ENCODE measurements at places on chromosomes 5 and 9.

DNA sequence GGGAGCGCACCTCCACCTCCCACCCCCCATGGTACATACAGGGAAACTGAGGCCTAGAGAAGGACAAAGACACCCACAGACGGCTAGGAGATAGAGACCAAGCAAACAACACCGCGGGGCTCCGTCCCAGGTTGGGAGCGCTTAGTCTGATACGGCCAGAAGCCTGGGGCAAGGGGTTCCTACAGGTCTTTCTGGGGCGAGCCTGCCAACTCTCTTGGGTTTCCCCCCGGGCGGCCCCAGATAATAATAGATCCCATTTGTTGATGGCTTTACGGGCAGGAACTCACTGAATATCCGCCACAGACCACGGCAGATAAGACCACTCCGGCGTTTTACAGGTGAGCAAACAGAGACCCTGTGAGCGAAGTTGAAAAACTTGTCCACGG lies 5.0 kb upstream of the EBF1 start:
- DNase-seq = no peak

GRCh38 chr5:40911266-40911665 lies 2.0 kb downstream of the C7 start:
- no peak for DNase-seq

- no peak for DNase-seq
These were observed 109.2 kb downstream of the ARHGEF28 start for GRCh38 chr5:73735032-73735734.

GRCh38 chr5:151895660-151896030 lies 29.0 kb downstream of the GLRA1 start:
- DNase-seq = no peak

DNA sequence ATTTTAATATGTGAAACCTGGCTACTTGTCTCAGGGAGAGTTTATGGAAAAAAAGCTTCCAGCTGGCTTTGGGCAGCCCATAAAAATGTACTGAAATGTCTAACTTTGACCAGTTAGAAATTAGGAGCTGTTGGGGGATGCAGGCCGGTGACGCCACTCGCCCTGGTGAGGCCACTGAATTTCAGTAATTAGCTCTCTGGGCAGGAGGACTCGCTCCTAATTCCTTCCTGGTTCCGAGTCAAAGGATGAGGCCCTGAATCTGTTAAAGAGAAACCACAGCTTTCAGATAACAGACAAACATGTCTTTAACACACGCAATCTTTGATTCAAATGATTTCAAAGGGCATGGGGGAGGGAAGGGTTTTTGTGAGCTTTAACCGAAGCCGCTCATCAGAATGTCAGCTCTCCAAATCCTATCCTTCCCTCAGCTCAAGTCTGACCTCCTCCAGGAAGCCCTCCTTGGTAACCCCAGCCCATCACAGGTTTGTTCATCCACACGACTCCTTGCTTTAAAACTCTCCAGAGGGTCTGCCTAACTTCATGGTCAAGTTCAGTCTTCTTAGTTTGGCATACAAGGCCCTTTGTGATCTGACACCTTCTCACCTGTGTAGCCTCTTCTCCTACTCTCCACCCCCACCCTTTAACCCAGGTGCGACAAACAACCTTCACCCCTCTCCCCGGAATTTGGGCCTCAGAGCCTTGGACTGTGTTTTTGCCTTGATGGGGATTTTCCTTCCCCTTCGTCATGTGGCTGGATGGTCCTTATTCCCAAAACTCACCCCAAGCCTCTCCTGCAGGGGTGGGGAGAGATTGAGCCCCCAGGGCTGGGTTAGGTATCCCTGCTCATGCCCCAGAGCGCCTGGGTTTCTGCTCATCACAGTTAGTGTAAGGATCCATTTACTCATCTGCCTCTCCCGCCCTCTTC lies 13.6 kb upstream of the PHF19 start:
- no peak for DNase-seq

- no peak for DNase-seq
These were observed 29.2 kb upstream of the C9orf57 start for GRCh38 chr9:72089451-72090130.

GRCh38 chr5:125412561-125413495 lies 666.4 kb upstream of the ZNF608 start:
- DNase-seq = no peak

DNA sequence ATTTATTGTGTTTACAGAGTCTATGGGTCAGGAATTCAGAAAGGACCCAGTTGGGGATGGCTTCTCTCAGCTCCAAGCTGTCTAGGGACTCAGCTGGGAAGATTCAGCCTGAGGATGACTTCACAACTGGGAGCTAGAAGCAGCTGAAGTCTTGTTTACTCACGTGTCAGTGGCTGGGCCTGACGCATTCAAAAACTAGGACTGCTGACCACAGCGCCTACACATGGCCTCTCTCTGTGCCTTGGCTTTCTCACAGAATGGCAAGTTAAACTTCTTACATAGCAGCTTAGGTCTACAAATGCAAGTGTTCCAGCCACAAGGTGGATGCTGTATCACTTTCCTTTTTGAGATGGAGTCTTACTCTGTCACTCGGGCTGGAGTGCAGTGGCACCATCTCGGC lies 16.3 kb upstream of the PPP2CA start:
- no peak for DNase-seq

DNA sequence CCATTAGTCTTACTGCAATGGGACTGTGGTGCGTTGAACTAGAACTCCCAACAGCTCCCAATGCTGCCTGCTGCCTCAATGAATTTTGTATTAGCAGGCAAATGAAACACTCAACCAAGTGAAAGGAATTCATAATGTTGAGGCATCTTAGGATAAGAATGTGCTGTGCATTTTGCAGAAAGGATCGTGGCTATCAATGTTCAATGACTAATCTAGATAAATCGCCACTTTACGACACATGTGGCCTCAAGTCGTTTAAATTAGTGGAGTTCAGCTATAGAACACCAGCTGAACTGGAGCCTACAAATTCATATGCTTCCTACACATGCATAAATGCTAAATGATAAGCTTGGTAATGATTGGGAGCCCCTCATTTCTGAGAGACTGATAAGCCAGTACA lies 318.4 kb downstream of the PSAT1 start:
- DNase-seq = no peak

DNA sequence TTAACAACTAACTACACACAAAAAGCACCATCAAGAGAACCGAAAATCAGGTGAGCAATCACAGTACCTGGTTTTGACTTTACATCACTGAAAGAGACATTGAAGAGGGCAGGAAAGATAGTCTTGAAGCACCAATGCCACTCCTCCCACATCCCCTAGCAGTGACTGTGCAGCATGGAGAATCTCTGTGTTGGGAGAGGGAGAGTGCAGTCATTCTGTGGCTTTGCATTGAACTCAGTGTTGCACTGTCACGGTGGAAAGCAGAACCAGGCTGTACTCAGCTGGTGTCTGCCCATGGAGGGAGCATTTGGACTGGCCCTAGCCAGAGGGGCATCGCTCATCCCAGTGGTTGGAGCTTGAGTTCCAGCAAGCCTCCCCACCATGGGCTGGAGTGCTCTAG lies 40.4 kb downstream of the C5 start:
- DNase-seq = no peak

DNA sequence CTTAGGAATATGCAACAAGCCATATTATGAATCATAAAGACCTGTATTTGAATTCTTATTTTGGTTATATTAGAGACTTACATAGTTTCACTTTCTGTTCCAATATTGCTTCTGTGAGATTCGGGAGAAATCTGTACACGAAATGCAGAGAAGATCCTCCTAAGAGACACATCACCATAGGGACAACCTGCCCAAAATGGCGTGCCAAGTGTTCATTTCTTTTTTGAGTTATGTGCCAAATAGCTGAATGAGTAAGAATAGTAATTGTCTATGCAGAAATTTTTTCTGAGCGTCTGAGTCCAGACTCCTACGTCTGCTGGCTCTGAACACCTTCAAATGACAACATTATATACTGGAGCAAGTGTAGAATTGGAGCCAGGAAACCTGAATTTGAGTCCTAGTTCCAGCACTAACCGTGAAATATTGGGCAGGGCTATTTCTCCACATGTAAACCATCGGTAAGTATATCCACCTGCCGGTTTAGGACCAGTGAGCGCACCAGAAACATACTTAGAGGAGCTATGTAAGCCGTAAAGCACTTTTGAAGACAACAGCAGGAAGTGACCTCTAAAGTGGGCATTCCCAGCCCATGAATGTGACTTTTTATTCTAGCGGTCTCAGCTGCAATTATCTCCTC lies 163.9 kb upstream of the DMRT1 start:
- no peak for DNase-seq

- DNase-seq = no peak
These were observed 80.5 kb downstream of the PLPP1 start for GRCh38 chr5:55454282-55454681.

GRCh38 chr5:83931969-83932368 lies 211.3 kb upstream of the HAPLN1 start:
- no peak for DNase-seq

DNA sequence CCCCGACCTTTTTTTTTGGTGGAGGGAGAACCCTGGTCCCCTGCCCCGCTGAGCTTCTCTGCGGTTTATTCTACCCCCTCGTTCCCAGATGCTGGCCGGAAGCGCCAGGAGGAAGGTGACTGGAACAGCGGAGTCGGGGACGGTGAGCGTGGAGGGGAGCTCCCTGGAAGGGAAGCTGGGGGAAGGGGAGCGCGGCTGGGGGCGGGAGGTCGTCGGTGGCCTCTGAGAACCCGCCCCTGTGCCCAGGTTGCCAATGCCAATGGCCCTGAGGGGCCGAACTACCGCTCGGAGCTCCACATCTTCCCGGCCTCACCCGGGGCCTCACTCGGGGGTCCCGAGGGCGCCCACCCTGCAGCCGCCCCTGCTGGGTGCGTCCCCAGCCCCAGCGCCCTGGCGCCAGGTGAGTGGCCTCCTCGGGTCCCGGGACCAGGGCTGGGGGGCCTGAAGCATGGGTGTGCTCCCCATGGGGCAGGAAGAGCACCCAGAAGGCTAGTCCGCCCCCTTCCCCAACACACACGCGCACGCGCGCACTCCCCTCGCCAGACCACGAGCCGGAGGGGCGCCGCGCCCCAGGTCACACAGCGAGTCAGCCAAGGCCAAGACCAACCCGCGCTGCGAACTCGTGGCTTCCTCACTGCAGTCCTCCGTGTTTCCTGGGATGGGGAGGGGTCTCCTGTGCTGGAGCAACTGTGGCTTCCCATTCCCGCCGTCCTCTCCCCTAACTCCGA lies 10.6 kb downstream of the MYOZ3 start:
- DNase-seq = no peak

- no peak for DNase-seq
These were observed 50.2 kb downstream of the RICTOR start for GRCh38 chr5:39024005-39024404.

GRCh38 chr5:131720714-131721113 lies 76.1 kb downstream of the FNIP1 start:
- DNase-seq = no peak

DNA sequence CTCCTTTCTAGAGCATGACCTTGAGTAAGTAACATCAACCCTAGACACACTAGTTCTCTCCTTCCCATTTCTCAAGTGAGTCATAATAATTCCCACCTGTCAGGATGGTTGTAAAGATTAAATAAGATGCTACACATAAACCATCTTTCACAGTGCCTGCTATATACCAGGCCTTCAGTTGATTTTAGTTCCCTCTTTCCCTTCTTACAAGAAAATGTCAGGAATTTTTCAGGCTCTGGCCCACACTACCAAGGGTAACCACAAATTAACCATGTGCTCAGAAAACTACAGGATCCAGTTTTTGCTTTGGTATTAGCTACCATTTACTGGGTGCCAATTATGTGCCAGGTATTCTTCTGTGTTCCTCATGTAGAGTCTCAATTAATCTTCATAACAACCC lies 42.7 kb upstream of the RARS1 start:
- DNase-seq = no peak

DNA sequence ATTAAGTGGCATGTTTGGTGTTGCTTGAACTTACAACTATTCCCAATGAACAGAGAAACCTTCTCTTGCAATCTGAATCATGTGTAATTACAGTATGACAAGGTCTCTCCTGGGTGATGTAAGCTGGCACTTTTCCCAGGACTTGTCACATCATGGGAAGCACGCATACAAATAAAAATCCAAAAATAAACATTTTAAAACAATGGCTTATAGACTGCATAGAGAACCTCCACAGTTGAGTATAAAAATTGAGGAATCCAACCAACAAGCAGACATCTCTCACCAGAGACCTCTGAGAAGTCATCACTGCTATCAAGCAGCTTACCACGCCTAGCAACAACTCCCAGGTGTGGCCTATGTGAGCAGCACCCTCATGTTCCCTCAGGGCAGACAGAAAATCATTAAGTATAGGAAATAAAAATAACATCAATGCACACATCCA lies 3.9 kb downstream of the MLLT3 start:
- no peak for DNase-seq

DNA sequence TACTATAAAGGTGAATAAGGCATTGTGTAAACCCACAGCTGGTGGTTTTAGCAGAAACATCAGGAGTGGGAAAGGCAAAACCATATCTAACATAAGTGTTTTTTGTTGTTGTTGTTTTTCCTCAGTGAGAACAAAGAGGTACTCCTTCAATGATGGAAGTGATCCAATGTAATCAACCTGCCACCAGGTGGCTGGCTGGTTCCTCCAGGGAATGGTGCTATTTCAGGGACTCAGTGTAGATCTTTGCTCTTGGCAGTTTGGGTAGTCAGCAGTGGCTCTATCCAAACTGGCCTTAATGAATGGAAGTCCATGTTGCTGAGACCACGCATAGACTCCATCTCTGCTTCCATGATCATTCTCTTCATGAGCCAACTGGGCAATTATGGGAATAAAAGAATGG lies 10.8 kb downstream of the DMRTA1 start:
- DNase-seq = no peak

DNA sequence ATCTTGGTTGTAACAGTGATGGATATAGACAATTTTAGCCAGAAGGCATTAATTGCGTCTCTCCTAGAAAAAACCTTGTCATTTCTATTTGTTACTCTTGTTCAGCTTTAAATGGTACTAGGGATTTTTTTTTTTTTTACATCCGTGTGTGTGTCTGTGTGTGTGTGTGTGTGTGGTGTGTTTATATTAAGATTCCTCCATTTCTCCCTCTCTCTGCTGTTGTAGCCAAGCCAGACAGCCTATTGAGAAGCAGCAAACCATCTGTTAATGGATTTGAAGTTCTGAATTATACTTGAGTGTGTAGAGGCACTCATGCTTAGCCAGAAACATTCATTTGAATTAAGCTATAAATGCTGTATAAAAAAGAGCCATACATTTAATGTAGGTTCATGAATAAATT lies 72.3 kb downstream of the SLF1 start:
- DNase-seq = no peak

- DNase-seq = no peak
These were observed 69.3 kb upstream of the DAB2 start for GRCh38 chr5:39494107-39494510.

DNA sequence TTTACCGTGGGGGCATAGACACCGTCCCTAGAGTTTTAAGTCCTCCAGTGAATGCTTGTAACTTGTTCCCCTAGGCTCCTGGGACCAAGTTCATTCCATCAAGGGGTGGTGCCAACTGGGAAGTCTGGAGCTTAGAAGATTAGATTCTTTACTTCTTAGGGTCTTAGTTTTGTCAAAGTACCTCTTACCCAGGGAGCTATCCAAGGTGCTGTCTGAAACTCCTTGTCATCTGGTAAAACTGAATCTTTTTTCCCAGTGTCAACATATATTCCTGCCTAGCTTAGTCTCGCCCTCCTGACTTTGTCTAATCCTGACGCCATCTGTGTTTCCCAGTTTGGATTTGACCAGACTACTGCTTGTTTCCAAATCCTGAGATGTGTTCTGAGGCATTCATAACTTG lies 41.6 kb downstream of the MAMDC2 start:
- no peak for DNase-seq
